ENCODE measurements at places on chromosomes 16 and 17. TPM values are rescaled to one million over a fixed set of nuclear protein-coding genes. Genes with fewer than 3 reads are reported as not detected.

The NOL3 gene
- 30.6 TPM for total RNA-seq

The HIC1 gene
- total RNA-seq = 11.7 TPM

The GPT2 gene
- total RNA-seq = 36.5 TPM

The RAB11FIP4 gene
- 40.8 TPM for total RNA-seq

The HOXB8 gene
- total RNA-seq = not detected

The CX3CL1 gene
- not detected for total RNA-seq

The FLII gene
- total RNA-seq = 318 TPM

The PLD6 gene
- 8.0 TPM for total RNA-seq

DNA sequence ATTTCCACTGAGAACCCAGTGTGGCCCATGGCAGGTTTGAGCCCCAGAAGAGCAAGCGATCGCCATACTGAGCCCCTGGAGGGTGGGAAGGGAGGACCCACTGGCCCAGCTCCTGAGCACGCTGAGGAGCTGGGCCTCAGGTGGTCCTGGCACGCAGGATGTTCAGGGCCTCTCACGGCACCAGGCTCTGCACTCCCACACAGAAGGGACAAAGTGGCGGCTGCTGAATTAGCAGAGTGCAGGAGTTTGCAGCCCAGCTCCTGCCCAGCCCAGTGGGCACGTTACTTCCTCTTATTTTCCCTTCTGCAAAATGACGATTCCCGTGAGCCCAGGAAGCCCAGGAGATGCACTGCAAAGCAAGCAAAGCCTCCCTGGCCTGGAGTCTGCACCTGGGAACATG, 42.3 kb upstream of the MTSS2 start:
- H3K27ac ChIP-seq = no peak overlapping the region
- H3K4me3 ChIP-seq = no peak overlapping the region
- DNase-seq = no peak
- no peaks in the 10 kb centered on the region for H3K4me1 ChIP-seq

DNA sequence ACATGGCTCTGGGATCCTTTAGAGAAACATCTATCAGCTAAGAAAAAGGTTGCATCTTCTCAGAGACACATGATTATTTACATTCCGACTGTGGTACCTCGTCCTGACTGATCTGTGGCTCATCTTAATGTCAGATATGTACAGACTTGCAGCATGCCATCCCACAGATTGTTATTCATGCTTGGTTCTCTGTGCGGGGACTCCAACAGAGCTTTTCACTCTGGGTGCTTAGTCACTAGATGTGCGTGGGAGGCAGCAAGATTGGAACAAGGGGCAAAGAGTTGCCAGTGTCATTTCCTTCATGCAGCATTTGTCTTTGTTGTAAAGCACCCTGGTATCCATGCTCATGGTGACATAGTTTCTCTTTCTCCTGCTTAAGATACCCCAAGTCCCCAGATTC, 179.1 kb upstream of the CACNG5 start:
- no peaks in the 10 kb centered on the region for H3K27me3 ChIP-seq
- H3K4me3 ChIP-seq = peak overlapping the region; percentile 36
- peak overlapping the region; percentile 90 for H3K27ac ChIP-seq
- H3K4me1 ChIP-seq = peaks cover 62% of the 10 kb centered on the region

DNA sequence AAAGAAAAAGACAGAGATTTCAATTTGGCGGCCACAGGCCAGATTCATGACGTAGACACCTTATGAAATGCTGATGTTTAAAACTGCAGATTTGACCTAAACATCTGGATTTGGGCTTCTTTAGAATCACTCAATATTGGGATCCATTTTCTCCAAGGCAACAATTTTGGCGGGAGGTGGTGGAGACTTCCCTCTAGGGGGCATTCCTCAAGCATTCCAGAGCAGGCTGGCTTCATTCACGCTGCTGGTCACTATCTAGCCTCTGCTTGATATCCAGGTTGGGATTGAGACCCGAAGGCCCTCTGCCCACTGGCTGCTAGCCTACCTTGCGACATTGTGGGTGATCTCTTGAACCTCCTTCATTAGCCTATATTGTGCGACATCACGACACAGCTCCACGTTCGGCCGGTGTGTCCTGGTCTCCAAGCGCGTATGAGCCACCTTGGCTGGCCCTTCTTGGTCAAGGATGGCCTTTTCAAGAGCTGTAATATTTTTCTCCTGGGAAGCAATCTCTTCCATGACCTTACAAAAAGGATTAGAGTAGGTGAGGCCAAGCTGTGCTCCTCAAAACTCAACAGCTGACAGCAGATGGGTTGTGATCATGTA, 24.5 kb downstream of the FBXO39 start:
- H3K27ac ChIP-seq = no peak overlapping the region
- H3K4me3 ChIP-seq = no peak overlapping the region
- H3K27me3 ChIP-seq = peaks cover 21% of the 10 kb centered on the region
- no peaks in the 10 kb centered on the region for H3K4me1 ChIP-seq

DNA sequence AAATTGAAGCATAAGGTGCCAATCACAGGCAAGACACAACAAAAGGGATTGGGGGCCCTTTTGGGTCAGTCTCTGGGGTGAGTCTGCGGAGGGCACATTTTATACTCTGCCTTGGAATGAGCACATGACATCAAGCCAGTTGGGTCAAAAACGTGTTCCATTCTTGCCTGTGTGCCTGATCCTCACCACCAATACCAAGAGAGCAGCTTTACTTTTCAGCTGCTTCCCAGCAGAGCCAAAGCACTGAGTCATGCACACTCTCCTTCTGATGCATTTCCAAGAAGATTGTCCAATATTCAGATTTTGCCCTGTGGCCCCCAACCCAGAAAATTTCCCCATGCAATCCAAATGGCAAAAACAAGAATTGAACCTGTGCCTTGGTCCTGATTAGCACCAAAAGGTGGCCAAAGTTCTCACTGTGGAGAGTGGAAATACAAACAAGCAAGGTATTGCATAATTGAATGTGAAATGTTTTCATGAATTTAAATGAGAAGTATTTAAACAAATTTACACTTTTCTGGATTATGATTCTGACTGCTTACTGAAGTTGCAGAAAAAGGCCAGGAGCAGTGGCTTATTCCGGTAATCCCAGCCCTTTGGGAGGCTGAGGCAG, 217.8 kb upstream of the SOX9 start:
- no peaks in the 10 kb centered on the region for H3K27me3 ChIP-seq
- H3K4me3 ChIP-seq = no peak overlapping the region
- no peaks in the 10 kb centered on the region for H3K36me3 ChIP-seq
- DNase-seq = no peak
- no peaks in the 10 kb centered on the region for H3K4me1 ChIP-seq
- no peak overlapping the region for H3K27ac ChIP-seq

GRCh38 chr17:37430051-37430627, 23.5 kb downstream of the TADA2A start:
- H3K4me1 ChIP-seq = peaks cover 24% of the 10 kb centered on the region
- H3K4me3 ChIP-seq = peak overlapping the region; percentile 91
- DNase-seq = peak; percentile 9
- H3K27me3 ChIP-seq = no peaks in the 10 kb centered on the region

- H3K36me3 ChIP-seq = no peaks in the 10 kb centered on the region
- H3K4me1 ChIP-seq = no peaks in the 10 kb centered on the region
- DNase-seq = no peak
- no peaks in the 10 kb centered on the region for H3K27me3 ChIP-seq
- H3K27ac ChIP-seq = no peak overlapping the region
Measured at GRCh38 chr17:79461041-79461440, 149.8 kb downstream of the RBFOX3 start.

GRCh38 chr17:7406235-7406825, 1.3 kb upstream of the NLGN2 start:
- peaks cover 6% of the 10 kb centered on the region for H3K27me3 ChIP-seq
- H3K36me3 ChIP-seq = no peaks in the 10 kb centered on the region
- peaks cover 17% of the 10 kb centered on the region for H3K4me1 ChIP-seq
- no peak for DNase-seq

GRCh38 chr17:71900621-71901229, 220.1 kb upstream of the SOX9 start:
- no peaks in the 10 kb centered on the region for H3K27me3 ChIP-seq
- no peak overlapping the region for H3K27ac ChIP-seq
- H3K4me1 ChIP-seq = no peaks in the 10 kb centered on the region
- H3K4me3 ChIP-seq = no peak overlapping the region
- DNase-seq = no peak

Measured in activated T-cell treated with anti-CD3 and anti-CD28 coated beads, Interleukin-2, amount 50 U/mL, for 72 hours (primary cell).